ENCODE measurements at places on chromosomes 1 and 21.
A peak's percentile ranks its signal among the peaks of the same experiment; 100 is the strongest.

- H3K4me1 ChIP-seq = no peaks in the 10 kb centered on the region
- no peaks in the 10 kb centered on the region for H3K36me3 ChIP-seq
These were observed 354.4 kb downstream of the RYR2 start for GRCh38 chr1:237396426-237396825.

- peaks cover 54% of the 10 kb centered on the region for H3K4me1 ChIP-seq
- peak overlapping the region; percentile 90 for H3K27ac ChIP-seq
- no peak overlapping the region for H3K4me3 ChIP-seq
- H3K36me3 ChIP-seq = peaks cover 78% of the 10 kb centered on the region
These were observed 86.9 kb downstream of the CD247 start for GRCh38 chr1:167431261-167431908.

GRCh38 chr21:41121785-41122415 is 46.1 kb upstream of the BACE2 start:
- H3K36me3 ChIP-seq = no peaks in the 10 kb centered on the region
- H3K27ac ChIP-seq = no peak overlapping the region
- H3K4me1 ChIP-seq = no peaks in the 10 kb centered on the region
- no peak overlapping the region for H3K4me3 ChIP-seq
- H3K27me3 ChIP-seq = peaks cover 17% of the 10 kb centered on the region

DNA sequence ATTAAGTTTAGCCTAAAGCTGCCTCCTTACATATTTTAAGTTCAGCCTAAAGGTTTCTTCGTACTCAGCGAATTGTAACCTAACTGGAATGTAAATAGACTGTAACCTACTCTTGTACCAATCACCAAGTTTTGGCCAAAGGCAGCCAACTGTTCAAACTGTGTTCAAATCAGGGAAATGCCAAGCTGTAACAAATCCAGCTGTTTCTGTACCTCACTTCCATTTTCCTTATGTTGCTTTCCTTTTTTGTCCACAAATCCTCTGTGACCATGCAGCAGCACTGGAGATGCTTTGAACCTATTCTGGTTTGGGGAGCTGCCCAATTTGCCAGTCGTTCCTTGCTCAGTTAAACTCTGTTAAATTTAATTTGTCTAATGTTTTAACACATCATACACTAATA is 3.2 kb upstream of the APOBEC4 start:
- H3K4me1 ChIP-seq = peaks cover 31% of the 10 kb centered on the region
- no peak overlapping the region for H3K4me3 ChIP-seq
- no peaks in the 10 kb centered on the region for H3K27me3 ChIP-seq
- H3K27ac ChIP-seq = no peak overlapping the region

- peaks cover 21% of the 10 kb centered on the region for H3K4me1 ChIP-seq
- no peaks in the 10 kb centered on the region for H3K36me3 ChIP-seq
- peaks cover 81% of the 10 kb centered on the region for H3K27me3 ChIP-seq
- DNase-seq = no peak
- no peak overlapping the region for H3K27ac ChIP-seq
These were observed 5.0 kb upstream of the KCNJ9 start for GRCh38 chr1:160076295-160076694.

GRCh38 chr1:60044881-60045280 is 28.7 kb downstream of the C1orf87 start:
- peaks cover 5% of the 10 kb centered on the region for H3K27me3 ChIP-seq
- H3K4me1 ChIP-seq = no peaks in the 10 kb centered on the region
- no peak overlapping the region for H3K4me3 ChIP-seq
- no peaks in the 10 kb centered on the region for H3K36me3 ChIP-seq
- no peak overlapping the region for H3K27ac ChIP-seq

- H3K27me3 ChIP-seq = peaks cover 38% of the 10 kb centered on the region
- no peak for DNase-seq
These were observed 2.9 kb upstream of the KIF17 start for GRCh38 chr1:20720631-20721091.

DNA sequence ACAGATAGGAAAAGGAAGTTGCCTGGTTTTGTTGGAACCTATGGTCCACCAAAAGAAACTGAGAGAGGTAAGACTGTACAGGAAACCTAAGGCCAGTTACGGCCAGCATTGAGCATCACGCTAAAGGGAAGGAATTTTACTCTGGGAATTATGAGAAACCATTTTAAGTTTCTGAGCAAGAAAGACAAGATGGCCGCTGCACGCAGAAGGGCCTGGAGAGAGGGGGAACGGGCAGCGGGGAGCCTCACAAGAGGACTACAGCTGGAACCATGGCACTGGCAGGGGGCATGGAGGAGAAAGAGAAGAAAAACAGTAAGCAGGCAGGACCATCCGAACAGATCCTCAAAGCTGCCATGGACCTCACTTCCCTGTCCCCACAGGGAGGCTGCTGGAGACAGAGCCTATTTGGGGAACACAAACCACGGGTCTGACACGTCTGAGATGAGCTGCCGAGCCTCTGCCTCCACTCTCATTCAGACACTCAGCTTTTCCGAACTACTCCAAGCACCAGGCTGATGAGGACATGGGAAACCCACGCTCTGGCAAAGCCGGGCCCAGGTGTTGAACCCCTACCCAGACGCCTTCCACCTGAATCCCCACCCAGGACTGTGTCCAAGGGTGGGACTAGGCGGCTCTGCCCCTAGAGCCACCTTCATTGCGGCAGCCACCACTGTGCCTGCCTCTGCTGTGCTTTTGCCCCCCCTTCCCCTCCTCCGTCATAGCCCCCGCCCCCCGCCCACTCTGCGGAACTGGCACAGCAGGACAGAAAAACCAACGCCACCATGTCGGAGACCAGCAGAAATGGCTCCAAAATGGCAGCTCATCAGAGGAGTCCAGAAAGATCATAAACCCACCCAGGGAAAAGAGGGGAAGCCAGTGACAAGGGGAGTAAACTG is 69.0 kb downstream of the CD46 start:
- DNase-seq = no peak
- peak overlapping the region; percentile 23 for H3K27ac ChIP-seq
- H3K4me3 ChIP-seq = peak overlapping the region; percentile 1
- H3K4me1 ChIP-seq = peaks cover 86% of the 10 kb centered on the region
- peaks cover 66% of the 10 kb centered on the region for H3K36me3 ChIP-seq
- H3K27me3 ChIP-seq = no peaks in the 10 kb centered on the region

- no peak for DNase-seq
- no peaks in the 10 kb centered on the region for H3K36me3 ChIP-seq
- H3K4me3 ChIP-seq = no peak overlapping the region
- no peak overlapping the region for H3K27ac ChIP-seq
These were observed 4.8 kb upstream of the RPE65 start for GRCh38 chr1:68454534-68454933.

GRCh38 chr1:41474490-41475271 is 9.8 kb downstream of the EDN2 start:
- no peak for DNase-seq
- H3K36me3 ChIP-seq = no peaks in the 10 kb centered on the region
- H3K4me1 ChIP-seq = no peaks in the 10 kb centered on the region
- H3K4me3 ChIP-seq = no peak overlapping the region
- H3K27me3 ChIP-seq = peaks cover under 1% of the 10 kb centered on the region

DNA sequence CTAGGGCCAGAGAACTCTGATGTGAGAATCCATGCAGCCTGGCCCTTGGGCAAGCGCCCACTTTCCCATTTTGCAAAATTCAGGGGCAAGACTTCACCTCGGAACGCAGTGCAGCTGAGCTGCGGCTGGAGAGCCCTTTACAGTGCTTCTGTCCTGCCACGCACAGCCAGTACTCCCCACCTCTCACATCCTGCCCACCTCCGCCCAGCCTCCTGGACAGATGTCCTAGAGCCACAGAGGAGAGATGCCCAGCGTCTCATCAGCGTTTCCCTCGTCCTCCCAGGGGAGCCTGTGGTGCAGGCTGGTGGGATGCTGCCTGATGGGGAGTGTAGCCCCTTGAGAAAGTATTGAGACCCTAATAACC is 29.6 kb downstream of the RUNX3 start:
- DNase-seq = peak; percentile 36
- peaks cover 34% of the 10 kb centered on the region for H3K4me1 ChIP-seq
- H3K27ac ChIP-seq = peak overlapping the region; percentile 58
- H3K36me3 ChIP-seq = peaks cover 61% of the 10 kb centered on the region

- H3K4me1 ChIP-seq = no peaks in the 10 kb centered on the region
- no peak for DNase-seq
- H3K27ac ChIP-seq = no peak overlapping the region
- H3K27me3 ChIP-seq = no peaks in the 10 kb centered on the region
- no peaks in the 10 kb centered on the region for H3K36me3 ChIP-seq
- no peak overlapping the region for H3K4me3 ChIP-seq
These were observed 491.1 kb upstream of the LRRC7 start for GRCh38 chr1:69076631-69077030.

DNA sequence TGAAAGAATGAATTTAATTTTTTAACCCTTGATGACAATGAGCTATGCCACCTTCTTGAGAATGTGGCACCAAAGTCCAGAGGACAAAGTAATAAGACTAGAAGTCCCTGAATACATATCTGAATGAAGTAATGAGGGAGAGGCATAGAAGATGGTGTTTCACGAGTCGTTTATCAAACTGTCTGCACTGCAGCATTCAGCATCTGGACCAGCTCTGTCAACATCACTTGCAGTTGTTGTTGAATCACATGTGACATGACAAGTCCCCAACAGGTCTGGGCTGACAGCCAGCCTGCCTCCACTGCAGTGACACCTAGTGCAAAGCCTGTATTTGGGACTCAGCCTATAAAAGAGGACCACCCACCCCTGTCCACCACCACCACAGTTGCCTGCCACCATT is 17.3 kb upstream of the GALNT2 start:
- no peak overlapping the region for H3K27ac ChIP-seq
- peaks cover 19% of the 10 kb centered on the region for H3K27me3 ChIP-seq
- H3K36me3 ChIP-seq = no peaks in the 10 kb centered on the region
- no peak for DNase-seq

DNA sequence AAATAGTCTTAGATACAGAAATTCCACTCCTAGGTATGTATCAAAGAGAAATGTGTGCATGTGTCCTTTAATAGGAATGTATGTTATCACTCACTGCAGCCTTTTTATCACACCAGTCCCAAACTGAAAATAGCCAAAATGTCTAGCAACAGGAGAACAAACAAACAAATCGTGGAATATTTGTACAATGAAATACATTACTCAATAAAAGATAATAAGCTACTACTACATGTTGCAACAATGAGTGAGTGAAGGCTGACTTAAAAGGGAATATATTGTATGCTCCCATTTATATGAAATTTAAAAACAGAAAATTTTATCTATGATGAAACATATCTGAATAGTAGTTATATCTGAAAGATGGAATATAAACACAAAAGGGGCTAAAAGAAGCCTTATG is 212.1 kb upstream of the PLD5 start:
- peaks cover 4% of the 10 kb centered on the region for H3K27me3 ChIP-seq
- no peak for DNase-seq
- no peaks in the 10 kb centered on the region for H3K4me1 ChIP-seq
- no peaks in the 10 kb centered on the region for H3K36me3 ChIP-seq

- peak overlapping the region; percentile 94 for H3K27ac ChIP-seq
- peaks cover 47% of the 10 kb centered on the region for H3K4me1 ChIP-seq
- peaks cover 16% of the 10 kb centered on the region for H3K36me3 ChIP-seq
- DNase-seq = peak; percentile 70
- peaks cover 28% of the 10 kb centered on the region for H3K27me3 ChIP-seq
These were observed 408 bp downstream of the LMO4 start for GRCh38 chr1:87329051-87329525.

DNA sequence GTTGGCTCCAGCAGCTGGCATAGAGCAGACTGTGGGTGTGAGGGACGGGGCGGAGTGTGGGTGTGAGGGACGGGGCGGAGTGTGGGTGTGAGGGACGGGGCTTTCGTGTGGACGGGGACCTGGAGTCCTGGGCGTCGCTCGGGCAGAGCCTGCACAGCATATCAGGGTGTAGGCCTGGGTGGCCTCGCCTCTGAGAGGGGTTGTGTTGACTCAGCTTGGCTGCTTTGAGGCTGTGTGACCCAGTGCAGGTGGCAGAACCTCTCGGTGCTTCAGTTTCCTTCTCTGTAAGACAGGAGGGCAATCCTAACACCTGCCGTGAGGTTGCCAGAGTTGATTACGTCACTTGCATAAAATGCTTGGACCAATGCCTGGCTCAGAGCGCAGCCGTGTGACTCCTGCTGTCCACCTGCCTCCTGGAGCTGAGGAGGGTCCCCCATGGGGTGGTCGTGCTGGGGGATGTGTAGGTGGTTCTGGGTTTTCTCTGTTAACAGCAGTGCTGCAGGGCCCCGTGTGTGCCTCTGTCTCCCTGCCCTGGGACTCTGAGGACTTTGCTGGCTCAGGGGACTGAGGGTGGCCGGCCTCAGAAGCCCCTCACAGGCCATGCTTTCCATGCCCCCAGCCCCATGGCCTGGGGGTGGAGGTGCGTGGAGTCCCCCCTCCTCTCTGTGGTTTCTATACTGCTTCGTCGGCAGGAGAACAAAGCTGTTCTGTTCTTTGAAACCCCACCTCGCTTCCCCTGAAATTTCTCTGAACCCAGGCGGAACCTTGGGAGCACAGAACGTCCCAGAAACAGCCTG is 15.4 kb downstream of the PDXK start:
- no peaks in the 10 kb centered on the region for H3K27me3 ChIP-seq
- H3K4me3 ChIP-seq = peak overlapping the region; percentile 55
- peak; percentile 56 for DNase-seq
- peaks cover 63% of the 10 kb centered on the region for H3K4me1 ChIP-seq
- H3K27ac ChIP-seq = peak overlapping the region; percentile 97
- peaks cover 43% of the 10 kb centered on the region for H3K36me3 ChIP-seq

- H3K4me3 ChIP-seq = no peak overlapping the region
- DNase-seq = no peak
- peaks cover 58% of the 10 kb centered on the region for H3K36me3 ChIP-seq
- peaks cover 10% of the 10 kb centered on the region for H3K4me1 ChIP-seq
- peak overlapping the region; percentile 0 for H3K27ac ChIP-seq
- H3K27me3 ChIP-seq = no peaks in the 10 kb centered on the region
These were observed 26.5 kb upstream of the SLC45A3 start for GRCh38 chr1:205706601-205707502.

- no peaks in the 10 kb centered on the region for H3K36me3 ChIP-seq
- H3K4me1 ChIP-seq = no peaks in the 10 kb centered on the region
- H3K4me3 ChIP-seq = no peak overlapping the region
- no peak for DNase-seq
These were observed 18.7 kb downstream of the BECN2 start for GRCh38 chr1:241976229-241976628.

DNA sequence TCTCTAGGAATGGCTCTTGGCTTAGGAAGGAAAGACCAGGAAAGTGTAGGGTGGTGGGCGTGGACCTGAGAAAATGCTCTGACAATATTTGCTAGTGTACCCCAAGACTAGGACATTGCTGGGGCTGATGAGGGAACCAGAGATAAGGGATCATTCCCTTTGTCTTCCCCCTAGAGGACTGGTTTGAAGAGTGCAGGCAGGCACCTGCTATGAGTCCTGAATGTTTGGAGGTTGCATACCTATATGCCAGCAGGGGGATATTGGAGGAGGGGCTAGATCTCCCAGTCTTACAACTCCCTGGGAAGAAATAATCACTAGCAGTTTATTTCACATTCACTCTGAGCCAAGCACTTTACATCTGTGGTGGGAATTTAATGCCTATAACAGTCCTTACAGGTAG is 6.0 kb upstream of the BCL10 start:
- no peak for DNase-seq
- no peaks in the 10 kb centered on the region for H3K36me3 ChIP-seq
- H3K27ac ChIP-seq = no peak overlapping the region
- H3K4me3 ChIP-seq = no peak overlapping the region
- peaks cover 13% of the 10 kb centered on the region for H3K4me1 ChIP-seq

All from activated T-cell treated with anti-CD3 and anti-CD28 coated beads, Interleukin-2, amount 50 U/mL, for 24 hours (primary cell).